Fibroblast of mammary gland (primary cell): ENCODE measurements at places on chromosomes 3 and 15.

DNA sequence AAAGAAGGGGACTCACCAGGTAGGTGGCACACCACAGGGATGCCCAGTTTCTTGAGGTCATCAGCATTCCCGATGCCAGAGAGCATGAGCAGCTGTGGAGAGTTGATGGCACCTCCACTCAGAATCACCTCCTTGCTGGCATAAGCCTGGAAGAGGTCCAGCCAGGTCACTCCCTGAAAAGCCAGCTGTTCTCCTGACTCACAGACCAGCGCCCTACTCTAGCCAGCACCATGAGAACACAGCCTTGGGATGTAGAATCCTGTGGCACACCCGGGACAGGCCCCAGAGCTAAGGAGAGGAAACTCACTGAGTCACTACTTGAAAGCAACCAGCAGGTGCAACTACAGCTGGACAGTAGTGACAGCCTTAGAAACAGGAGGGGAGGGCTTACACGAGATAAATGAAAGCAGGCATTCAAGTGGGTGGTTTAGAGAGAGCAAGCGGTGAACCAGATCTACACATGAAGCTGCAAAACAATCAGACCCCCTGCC lies 24.5 kb downstream of the CHDH start:
- peak; percentile 6 for DNase-seq

GRCh38 chr15:31353931-31354330 lies 27.3 kb downstream of the KLF13 start:
- no peak for DNase-seq

GRCh38 chr15:82646250-82647044 lies 716 bp downstream of the CPEB1 start:
- DNase-seq, result no peak

GRCh38 chr3:166351461-166351860 lies 514.2 kb upstream of the BCHE start:
- DNase-seq, result no peak

DNA sequence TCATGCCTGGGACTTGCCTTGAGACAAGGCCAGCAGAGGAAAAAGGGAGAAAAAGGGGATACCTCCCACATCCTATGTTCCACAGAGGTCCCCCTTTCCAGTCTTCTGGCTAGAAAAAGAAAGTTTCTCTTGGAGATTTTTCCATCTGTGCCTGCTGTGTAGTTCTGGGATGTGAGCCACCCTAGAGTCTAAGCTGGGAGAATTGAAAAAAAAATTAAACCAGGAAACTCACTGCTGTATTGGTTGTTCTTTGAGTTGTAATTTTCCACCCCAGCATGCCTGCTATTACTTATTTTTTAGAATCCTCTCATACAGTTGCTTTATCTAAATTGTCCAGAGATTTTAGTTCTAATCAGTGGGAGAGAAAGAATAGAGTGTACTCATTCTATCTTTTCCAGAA lies 68.4 kb downstream of the SV2B start:
- DNase-seq, result no peak

GRCh38 chr3:13088028-13089006 lies 15.1 kb upstream of the IQSEC1 start:
- no peak for DNase-seq

GRCh38 chr15:60043744-60044435 lies 39.8 kb downstream of the FOXB1 start:
- DNase-seq, result no peak
